Kidney epithelial cell (primary cell): ENCODE measurements at places on chromosomes 6 and 20. TPM values are rescaled to one million over a fixed set of nuclear protein-coding genes. Genes with fewer than 3 reads are reported as not detected.

Gene LPA
- not detected in 2 replicates for total RNA-seq

- DNase-seq = no peak
Measured at GRCh38 chr6:83429857-83430610, 817 bp downstream of the ME1 start.

- DNase-seq = no peak
Measured at GRCh38 chr6:134850721-134851305, 99.1 kb downstream of the ALDH8A1 start.

Gene CD83
- 6.8 and 7.4 TPM in 2 replicates for total RNA-seq
